Heart right ventricle (tissue), 16 donors: ENCODE measurements at places on chromosomes 5 and 9. TPM values are rescaled to one million over a fixed set of nuclear protein-coding genes. Genes with fewer than 3 reads are reported as not detected.

GRCh38 chr9:126682928-126683697, 69.4 kb downstream of the LMX1B start:
- H3K4me3 ChIP-seq: no peak overlapping the region
- peaks cover 40% of the 10 kb centered on the region for H3K27me3 ChIP-seq
- no peaks in the 10 kb centered on the region for H3K36me3 ChIP-seq
- H3K4me1 ChIP-seq: peaks cover 5% of the 10 kb centered on the region
- no peak for DNase-seq
- H3K27ac ChIP-seq: no peak overlapping the region

SHLD3 gene
- total RNA-seq: 1.1 TPM

- H3K27me3 ChIP-seq: peaks cover 82% of the 10 kb centered on the region
- no peak overlapping the region for H3K27ac ChIP-seq
- no peaks in the 10 kb centered on the region for H3K36me3 ChIP-seq
- peaks cover 34% of the 10 kb centered on the region for H3K4me1 ChIP-seq
- H3K4me3 ChIP-seq: no peak overlapping the region
Measured at GRCh38 chr9:93960971-93961841, 6.1 kb upstream of the BARX1 start.

SKIC3 gene
- total RNA-seq: 53.5 TPM

DNA sequence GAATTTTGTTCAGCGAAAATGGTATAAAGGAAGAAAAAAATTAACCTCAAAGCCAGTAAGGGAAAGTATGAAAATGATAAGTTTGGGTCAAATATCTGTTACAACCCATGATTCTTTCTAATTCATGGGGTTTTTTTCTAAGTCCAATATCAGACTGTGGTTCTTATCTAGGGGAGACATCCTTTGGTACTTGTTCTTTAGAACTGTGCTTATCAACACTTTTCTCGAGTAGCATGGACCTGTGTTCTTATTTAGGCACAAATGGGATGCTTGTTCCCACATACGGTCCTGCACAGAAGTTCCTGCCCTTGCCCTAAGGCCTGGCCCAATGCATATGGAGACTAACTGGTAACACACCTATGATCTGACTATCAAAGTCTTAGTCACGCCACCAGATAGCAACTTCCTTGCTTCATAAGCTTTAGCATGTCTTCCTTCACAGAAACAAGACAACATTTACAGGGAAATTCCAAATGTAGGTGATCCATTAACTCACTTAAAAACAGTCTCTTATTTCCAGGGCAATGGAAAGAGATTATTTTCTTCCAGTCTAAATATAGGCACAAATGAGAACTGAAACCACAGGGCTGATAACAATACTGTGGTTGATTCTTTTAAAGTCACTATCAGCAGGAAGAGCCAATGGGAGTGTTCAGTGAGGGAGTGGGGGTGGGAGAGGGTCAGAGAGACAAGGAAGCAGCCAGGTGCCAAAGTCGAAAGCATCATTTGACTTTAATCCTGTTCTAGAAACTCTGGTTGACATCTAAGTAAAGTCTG, 268.8 kb upstream of the ANKRD55 start:
- peak overlapping the region; percentile 61 for H3K27ac ChIP-seq
- H3K4me1 ChIP-seq: peaks cover 29% of the 10 kb centered on the region
- H3K36me3 ChIP-seq: no peaks in the 10 kb centered on the region
- DNase-seq: no peak
- no peak overlapping the region for H3K4me3 ChIP-seq
- H3K27me3 ChIP-seq: no peaks in the 10 kb centered on the region

GRCh38 chr5:35094948-35095347, 47.2 kb upstream of the AGXT2 start:
- H3K27ac ChIP-seq: no peak overlapping the region
- H3K36me3 ChIP-seq: no peaks in the 10 kb centered on the region
- no peaks in the 10 kb centered on the region for H3K4me1 ChIP-seq
- H3K4me3 ChIP-seq: no peak overlapping the region
- no peak for DNase-seq
- H3K27me3 ChIP-seq: no peaks in the 10 kb centered on the region

SLC6A7 gene
- total RNA-seq: not detected

DNA sequence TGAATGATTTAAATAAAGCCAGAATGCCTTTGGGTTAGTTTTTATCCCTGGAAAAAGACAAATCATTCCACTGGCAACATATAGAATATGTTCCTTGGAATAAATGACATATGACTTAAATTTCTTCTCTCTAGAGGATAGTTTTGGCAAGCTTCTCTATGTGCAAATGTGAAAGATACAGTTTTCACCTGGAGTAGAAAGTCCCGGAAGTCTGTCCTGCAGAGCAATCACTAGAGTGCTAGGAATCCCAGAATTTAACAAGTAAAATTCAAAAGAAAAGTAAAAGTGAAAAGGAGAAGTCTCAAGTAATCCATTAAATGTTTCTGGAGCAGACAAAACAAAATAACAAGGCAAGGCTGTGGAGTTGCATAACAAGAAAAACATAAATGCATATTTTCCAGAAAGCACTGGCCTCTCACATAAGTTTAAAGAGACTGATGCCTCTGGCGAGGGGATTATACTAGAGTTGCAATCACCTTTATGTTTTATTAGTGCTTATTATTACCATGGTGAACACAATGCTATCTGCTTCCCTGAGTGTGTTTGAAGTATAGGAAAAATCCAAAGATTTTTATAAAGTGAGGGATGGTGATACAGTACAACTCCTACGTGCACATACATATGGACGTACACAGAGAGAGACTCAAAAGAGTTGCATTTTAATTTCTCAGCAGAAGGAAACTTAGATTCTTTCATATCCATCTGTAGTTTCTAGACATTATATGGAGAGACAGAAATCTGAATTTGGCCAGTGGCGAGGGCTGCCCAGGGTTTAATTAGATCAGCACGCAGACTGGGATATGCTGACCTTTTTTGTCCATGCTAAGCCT, 188.3 kb upstream of the ANKRD55 start:
- no peaks in the 10 kb centered on the region for H3K27me3 ChIP-seq
- H3K27ac ChIP-seq: no peak overlapping the region
- no peak overlapping the region for H3K4me3 ChIP-seq
- H3K36me3 ChIP-seq: no peaks in the 10 kb centered on the region

GRCh38 chr9:88766778-88767503, 224.3 kb upstream of the S1PR3 start:
- no peak overlapping the region for H3K27ac ChIP-seq
- H3K4me1 ChIP-seq: peaks cover 6% of the 10 kb centered on the region
- no peak for DNase-seq
- H3K27me3 ChIP-seq: no peaks in the 10 kb centered on the region

- no peak for DNase-seq
- H3K36me3 ChIP-seq: peaks cover 71% of the 10 kb centered on the region
- H3K4me1 ChIP-seq: no peaks in the 10 kb centered on the region
Measured at GRCh38 chr5:111731638-111732037, 25.4 kb downstream of the NREP start.

DNA sequence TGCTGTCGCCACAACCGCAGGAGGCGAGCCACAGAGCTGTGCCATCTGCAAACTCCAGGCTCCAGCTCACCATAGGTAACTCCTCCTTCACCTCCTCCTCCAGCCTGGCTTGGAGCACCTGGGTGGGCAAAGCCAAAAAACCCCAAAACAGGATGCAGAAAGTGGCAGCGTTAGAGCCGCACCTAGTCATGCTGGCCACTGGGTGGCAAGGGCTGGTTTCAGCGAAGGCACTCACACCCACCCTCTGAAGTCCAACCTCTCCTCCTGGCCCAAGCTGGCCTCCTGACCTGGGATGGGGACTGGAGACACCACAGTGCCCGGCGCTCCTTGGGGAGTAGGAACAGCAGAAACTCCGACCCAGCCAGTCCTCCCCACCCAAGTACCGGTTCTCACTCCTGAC, 28.7 kb upstream of the ZNF354B start:
- no peaks in the 10 kb centered on the region for H3K36me3 ChIP-seq
- H3K4me1 ChIP-seq: no peaks in the 10 kb centered on the region
- DNase-seq: no peak
- no peaks in the 10 kb centered on the region for H3K27me3 ChIP-seq
- H3K4me3 ChIP-seq: no peak overlapping the region

PCDHA1 gene
- not detected for total RNA-seq

SERINC5 gene
- 16.4 TPM for total RNA-seq

DNA sequence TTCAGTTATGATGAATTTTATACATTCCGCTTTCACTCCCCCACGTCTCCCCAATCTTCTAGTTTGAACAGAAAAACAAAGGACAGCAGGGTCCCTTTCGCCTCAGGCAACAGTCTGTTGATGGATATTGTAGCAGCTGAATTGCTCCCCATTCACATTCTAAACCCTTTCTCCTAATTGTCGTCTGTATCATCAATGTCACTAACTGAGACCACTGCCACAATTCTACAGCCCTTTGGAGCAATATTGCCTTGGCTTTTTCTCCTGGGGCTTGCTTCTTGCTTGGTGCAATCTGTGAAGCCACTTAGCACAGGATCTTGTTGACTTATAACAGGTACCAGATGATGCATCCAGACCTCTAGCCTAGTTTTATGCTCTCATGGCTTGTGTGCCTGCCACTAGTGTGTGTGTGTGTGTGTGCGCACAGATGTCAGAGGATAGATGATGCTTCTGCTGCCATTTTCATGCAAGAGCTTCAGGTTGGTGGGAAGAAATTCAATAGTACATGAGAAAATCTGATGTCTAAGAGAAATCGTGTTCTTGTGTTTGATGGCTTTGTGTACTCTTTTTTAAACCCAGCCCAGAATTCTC, 195.2 kb upstream of the ISL1 start:
- no peaks in the 10 kb centered on the region for H3K27me3 ChIP-seq
- H3K4me1 ChIP-seq: no peaks in the 10 kb centered on the region
- DNase-seq: no peak
- no peak overlapping the region for H3K27ac ChIP-seq
- H3K4me3 ChIP-seq: no peak overlapping the region

DNA sequence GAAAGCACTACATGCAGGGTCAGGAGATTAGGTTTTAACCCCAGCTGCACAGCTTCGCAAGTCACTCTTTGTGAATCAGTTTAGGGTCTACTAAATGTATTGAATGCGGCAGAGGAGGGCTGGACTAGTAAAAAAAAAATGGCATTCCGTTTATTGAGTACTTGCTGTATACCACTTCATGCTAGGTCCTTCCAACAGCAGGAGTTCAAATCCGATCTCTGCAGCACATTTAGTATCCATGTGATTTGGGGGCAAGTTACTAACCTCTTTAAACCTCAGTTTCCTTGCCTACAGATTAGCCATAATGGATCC, 204.4 kb downstream of the SNCAIP start:
- H3K27me3 ChIP-seq: peaks cover 6% of the 10 kb centered on the region
- no peak for DNase-seq
- no peaks in the 10 kb centered on the region for H3K4me1 ChIP-seq
- no peak overlapping the region for H3K27ac ChIP-seq

FOXD4L6 gene
- not detected for total RNA-seq

SGCD gene
- total RNA-seq: 88.2 TPM

DNA sequence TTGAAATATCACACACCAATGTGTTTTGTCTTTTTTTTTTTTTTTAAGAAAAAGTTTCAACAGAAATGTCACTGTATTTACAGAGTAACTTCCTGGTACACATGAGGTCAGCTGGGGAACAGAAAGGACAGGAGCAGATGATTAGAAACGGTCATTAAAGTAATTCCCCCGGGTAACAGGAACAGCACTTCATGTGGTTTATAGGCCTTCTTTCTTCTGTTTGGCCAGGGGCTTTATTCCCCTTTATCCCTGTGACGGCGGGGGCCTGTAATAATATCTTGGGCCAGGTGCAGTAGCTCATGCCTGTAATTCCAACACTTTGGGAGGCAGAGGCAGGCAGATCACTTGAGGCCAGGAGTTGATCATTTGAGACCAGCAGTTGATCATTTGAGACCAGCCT, 30.5 kb upstream of the MSH3 start:
- H3K36me3 ChIP-seq: no peaks in the 10 kb centered on the region
- no peak overlapping the region for H3K4me3 ChIP-seq
- peak overlapping the region; percentile 41 for H3K27ac ChIP-seq
- no peaks in the 10 kb centered on the region for H3K4me1 ChIP-seq
- no peak for DNase-seq
- no peaks in the 10 kb centered on the region for H3K27me3 ChIP-seq

DNA sequence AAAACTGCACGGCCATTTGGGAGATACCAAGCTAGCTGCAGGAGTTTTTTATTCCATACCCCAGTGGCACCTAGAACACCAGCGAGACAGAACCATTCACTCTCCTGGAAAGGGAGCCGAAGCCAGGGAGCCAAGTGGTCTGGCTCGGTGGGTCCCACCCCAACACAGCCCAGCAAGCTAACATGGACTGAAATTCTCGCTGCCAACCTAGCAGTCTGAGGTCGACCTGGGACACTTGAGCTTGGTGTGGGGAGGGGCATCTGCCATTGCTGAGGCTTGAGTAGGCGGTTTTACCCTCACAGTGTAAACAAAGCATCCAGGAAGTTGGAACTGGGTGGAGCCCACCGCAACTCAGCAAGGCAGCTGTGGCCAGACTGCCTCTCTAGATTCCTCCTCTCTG, 108.9 kb upstream of the CHD1 start:
- H3K27me3 ChIP-seq: no peaks in the 10 kb centered on the region
- no peak overlapping the region for H3K4me3 ChIP-seq
- no peaks in the 10 kb centered on the region for H3K4me1 ChIP-seq
- no peaks in the 10 kb centered on the region for H3K36me3 ChIP-seq

DNA sequence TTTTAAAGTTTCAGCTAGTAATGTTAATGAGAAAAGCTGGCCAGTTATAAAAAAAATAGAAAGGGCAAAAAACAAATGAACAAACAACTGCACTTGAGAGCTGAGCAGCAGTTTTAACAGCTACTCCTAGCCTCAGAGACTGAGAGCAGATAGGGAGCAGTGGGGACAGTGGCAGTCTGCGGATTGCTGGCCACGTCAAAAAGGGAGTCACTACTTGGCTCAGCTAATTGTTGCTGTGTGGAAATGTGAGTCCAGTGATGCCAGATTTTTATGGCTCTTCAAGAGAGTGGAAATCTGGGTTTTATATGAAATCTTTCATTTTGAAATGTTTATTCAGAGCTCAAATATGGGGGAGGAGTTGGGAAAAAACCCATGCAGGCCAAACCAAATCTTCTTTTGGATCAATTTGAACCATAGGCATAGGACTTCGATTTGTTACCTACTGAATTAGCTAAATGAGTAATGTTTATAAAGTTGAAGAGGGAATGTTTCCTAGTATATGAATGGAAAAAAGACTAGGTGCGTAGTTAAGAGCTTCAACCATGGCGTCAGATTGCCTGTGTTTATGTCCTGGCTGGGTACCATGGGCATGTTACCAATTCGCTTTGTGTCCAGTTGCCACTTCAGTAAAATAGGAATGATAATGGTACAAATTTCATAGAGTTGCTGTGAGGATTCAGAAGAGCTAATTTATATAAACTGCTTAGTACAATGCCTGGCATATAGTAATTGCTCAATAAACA, 102.1 kb downstream of the PAM start:
- H3K4me3 ChIP-seq: no peak overlapping the region
- H3K4me1 ChIP-seq: no peaks in the 10 kb centered on the region
- peak; percentile 15 for DNase-seq
- H3K27me3 ChIP-seq: no peaks in the 10 kb centered on the region
- no peaks in the 10 kb centered on the region for H3K36me3 ChIP-seq

- H3K36me3 ChIP-seq: no peaks in the 10 kb centered on the region
- no peak for DNase-seq
- peaks cover 35% of the 10 kb centered on the region for H3K4me1 ChIP-seq
- H3K27me3 ChIP-seq: no peaks in the 10 kb centered on the region
Measured at GRCh38 chr9:81597419-81598122, 91.8 kb downstream of the TLE1 start.

- DNase-seq: no peak
- peaks cover 13% of the 10 kb centered on the region for H3K4me1 ChIP-seq
- no peaks in the 10 kb centered on the region for H3K27me3 ChIP-seq
Measured at GRCh38 chr5:107597247-107597646, 73.5 kb downstream of the EFNA5 start.
